ENCODE measurements at places on chromosomes 3 and 15.

- no peak for DNase-seq
Observed at GRCh38 chr3:148197061-148197460, 500.6 kb upstream of the AGTR1 start.

- peak; percentile 48 for DNase-seq
Observed at GRCh38 chr3:48219543-48219942, 3.8 kb upstream of the CAMP start.

GRCh38 chr15:39869858-39870515 is 50.1 kb downstream of the GPR176 start:
- no peak for DNase-seq

DNA sequence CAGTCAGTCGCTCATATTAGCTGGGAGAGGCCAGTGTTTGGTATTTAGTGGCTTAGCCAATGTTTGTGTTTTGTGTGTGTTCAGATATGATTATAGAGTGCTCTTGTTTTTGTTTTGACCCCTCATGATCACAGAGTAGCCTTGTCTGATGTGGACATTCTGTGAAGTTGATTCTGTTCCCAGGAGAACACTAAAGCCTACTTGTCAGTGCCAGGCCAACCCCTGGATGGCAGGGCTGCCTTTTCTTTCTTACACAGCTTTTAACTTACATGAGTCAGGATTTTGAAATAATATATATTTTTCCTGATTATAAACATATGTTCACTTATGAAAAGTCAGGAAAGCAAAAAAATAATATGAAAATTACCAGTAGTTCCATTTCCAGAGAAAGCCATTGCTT is 11.9 kb downstream of the CFAP161 start:
- no peak for DNase-seq

- DNase-seq: no peak
Observed at GRCh38 chr15:63339836-63340235, 41.8 kb downstream of the CA12 start.

- no peak for DNase-seq
Observed at GRCh38 chr3:61685755-61686154, 124.4 kb downstream of the PTPRG start.

DNA sequence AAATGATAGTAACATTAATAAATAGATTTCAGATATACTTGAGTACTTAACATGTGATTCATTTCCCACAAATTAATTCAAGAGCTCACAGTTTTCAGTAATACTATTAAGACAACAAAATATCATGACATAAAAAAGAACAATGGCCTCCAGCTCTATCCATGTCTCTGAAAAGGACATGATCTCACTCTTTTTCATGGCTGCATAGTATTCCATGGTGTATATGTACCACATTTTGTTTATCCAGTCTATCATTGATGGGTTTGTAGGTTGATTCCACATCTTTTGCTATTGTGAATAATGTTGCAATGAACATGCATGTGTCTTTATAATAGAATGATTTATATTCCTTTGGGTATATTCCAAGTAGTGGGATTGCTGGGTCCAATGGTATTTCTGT is 1012.8 kb upstream of the ALCAM start:
- DNase-seq: no peak

- DNase-seq: no peak
Observed at GRCh38 chr3:15815696-15816095, 17.9 kb upstream of the ANKRD28 start.

GRCh38 chr15:60772395-60773120 is 293.6 kb upstream of the ICE2 start:
- DNase-seq: no peak

GRCh38 chr3:95356764-95357501 is 1294.1 kb downstream of the NSUN3 start:
- DNase-seq: no peak

- DNase-seq: no peak
Observed at GRCh38 chr3:29486096-29486495, 205.2 kb downstream of the RBMS3 start.

DNA sequence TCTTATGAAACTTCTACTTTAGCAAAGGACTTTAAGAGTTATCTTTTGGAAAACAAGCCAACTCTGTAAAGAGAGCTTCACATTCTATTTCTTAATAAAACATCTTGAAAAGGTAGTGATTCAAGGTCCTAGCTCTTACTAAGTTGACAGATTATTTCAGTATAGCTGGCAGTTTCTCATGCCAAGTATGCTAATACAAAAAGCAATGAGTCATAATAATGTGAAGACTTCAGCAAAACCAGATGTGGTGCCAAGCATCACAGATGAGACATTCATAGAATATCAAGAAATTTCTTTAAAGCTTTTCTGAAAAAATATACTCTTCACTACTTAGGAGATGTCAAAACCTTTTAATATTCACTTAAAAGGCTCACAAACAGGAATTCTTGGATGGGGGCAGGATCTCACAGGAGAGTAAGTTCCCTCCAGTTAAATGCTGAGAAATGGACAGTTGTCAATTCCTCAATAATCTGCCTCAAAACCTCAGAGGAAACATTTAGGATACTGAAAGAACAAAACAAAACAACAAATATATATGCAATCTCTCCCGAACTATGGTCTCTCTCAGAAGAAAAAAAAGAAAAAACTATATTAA is 45.6 kb downstream of the DCBLD2 start:
- DNase-seq: no peak

GRCh38 chr15:33242669-33243191 is 48.2 kb upstream of the FMN1 start:
- no peak for DNase-seq

- DNase-seq: no peak
Observed at GRCh38 chr15:91780387-91780786, 73.1 kb upstream of the SLCO3A1 start.

DNA sequence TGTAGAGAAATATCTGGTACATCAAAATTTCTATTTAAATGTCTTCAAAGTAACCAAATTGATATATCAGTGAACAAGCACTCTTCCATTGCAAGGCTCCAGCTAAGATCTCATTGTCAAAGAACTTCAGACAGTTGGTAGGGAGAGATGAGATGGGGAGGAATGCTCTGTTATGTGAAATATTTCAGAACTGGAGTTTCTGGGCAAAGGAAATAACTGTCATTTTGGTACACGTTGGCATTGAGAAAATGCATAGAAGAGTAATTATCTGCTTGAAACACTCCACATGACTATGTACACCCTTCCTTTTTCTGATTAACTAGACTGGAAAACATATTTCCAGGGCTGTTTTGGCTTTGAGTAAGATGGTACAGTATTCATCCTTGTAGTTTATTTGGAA is 297.5 kb upstream of the RASGRP1 start:
- no peak for DNase-seq

DNA sequence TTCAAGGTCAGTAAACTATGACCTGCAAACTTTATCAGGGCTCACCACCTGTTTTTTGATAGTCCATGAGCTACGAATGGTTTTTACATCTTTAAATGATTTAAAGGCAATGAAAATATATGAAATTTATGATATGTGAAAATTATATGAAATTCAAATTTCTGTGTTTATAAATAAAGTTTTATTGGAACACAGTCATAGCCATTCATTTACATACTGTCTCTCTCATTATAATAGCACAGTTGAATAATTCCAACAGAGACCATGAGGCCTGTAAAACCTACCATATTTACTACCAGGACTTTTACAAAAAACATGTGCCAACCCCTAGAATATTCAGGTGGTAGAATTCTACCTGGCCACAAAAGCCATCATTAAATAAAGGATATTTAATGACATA is 64.0 kb upstream of the XXYLT1 start:
- no peak for DNase-seq

DNA sequence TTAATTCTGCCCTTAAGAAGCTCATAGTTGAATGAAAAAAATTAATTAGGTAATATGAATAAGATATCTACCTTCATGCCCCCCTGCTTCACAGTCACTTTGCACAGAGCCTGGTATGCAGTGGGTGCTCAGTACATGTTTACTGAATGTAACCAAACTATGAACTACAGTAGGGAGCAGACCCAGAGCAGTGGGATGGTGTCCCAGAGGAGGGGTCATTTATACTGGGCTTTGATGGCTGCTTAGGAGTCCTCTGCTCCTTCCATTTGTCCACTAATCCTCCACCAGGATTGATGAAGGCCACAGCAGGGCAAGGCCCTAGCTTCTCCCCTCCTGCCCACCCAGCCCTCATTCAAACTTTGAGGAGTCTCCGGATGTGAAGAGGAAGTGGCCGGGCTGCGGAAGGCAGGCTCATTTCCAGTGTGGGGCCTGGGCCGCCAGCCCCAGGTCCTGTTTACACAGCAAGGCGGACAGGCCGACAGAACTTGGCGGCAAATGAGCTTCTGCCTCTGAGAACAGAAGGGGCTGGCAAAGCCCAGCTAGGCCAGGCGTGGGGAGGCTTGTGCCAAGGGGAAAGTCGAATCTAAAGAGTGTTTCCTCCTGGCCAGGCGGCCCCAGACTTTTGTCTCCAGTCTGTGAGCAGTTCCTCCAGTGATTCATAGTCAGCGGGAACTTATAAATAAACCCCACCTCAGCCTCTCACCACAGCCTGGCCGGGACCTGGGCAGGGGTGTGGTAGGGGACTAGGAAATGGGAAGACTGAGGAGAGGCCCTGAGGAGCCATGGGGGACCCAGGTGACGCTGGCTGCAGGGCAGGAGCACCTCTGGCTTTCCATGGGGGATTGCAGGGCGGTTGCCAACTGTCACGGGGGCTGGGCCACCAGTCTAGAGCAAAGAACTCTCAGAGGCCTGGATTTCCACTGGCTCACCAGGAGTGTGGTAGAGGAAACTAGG is 51.6 kb upstream of the LCTL start:
- DNase-seq: peak; percentile 21

DNA sequence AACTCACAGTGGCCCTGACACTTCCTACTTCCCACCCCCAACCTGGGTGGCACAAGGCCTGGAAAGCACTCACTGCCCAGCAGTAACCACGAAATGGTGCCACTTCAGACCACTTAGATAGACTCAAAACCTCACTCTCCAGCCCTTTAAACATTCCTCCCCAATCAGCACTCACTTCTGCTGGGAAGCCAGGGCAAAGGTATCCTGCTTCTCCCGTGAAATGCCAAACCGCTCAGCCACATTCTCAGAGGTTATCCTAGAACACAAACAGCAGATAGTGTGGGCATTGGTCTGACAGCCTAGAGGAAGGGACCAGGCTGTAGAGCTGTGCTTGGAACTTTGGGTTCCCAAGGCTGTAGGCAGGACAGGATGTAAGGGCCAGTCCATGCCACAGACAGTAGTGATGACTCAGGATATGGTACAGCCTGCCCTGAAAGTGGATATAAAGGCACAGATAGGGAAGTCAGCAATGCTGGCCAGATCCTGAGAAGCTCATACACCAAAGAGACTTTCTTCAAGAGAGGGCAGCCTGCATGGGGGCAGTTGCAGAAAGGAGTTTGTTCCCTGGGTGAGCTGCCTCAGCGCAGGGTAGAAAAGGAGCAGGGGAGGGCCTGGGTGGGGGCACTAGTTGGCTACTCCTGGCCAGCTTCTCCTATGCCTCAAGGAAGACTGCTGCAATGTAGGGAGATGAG is 9.2 kb downstream of the ACAA1 start:
- no peak for DNase-seq

- no peak for DNase-seq
Observed at GRCh38 chr3:73623346-73623745, 1.4 kb downstream of the PDZRN3 start.

GRCh38 chr3:120460862-120461261 is 10.1 kb upstream of the FSTL1 start:
- DNase-seq: no peak

- DNase-seq: no peak
Observed at GRCh38 chr3:41652506-41652905, 309.4 kb downstream of the ULK4 start.

GRCh38 chr3:129418041-129418973 is 10.1 kb downstream of the EFCAB12 start:
- DNase-seq: no peak

- no peak for DNase-seq
Observed at GRCh38 chr3:143496191-143496590, 352.1 kb downstream of the SLC9A9 start.

DNA sequence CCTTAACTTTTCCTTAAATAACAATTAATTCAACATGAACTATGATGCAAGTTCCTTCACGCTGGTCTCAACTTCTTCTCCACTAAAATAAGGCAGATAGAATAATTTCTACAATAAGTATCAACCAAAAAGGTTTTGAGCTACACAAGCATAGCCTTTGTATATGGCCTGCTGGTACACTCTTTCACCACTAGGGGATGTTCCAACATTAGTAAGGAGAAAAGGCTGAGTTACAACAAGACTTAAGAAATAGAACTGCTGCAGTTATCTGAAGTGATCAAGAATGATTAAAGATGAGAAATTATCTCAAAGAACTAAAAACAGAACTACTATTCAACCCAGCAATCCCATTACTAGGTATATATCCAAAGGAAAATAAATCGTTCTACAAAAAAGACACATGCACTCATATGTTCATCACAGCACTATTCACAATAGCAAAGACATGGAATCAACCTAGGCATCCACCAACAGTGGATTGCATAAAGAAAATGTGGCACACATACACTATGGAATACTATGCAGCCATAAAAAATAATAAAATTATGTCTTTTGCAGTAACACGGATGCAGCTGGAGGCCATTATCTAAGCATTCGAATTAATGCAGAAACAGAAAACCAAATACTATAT is 14.4 kb downstream of the ATP13A3 start:
- no peak for DNase-seq

DNA sequence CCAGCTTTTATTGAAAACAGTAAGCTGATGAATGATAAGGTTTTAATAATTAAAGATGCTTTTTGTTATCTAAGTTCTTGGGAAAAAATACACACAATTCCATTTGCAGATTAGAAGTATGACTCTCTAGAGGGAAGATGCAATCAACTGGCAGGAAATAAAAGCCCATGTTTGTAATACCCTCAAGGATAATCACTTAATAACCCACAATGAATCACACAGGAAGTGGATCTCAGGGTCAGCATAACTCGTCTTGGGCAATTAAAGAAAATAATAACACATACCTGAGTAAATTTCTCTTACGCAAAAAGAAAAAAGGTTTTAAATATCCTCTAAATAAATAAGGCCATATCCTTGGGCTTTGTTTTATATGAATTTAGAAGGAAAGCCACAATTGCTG is 9.4 kb upstream of the EID1 start:
- DNase-seq: no peak

DNA sequence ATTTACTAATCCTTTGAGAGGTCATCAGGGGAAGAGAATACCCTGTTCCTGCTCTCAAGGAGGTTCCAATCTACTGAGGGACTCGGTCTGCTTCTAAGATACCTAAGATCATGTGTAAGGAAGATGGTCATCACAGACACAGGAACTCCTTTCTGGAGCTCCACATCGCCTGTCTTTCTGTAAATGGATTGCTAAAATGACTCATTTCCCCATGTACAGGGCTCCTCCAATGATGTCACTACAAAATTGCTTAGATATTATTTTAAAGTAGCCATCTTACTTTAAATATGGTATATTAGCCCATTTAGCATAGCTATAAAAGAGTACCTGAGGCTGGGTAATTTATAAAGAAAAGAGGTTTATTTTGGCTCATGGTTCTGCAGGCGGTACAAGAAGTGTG is 206.1 kb upstream of the PROK2 start:
- no peak for DNase-seq

DNA sequence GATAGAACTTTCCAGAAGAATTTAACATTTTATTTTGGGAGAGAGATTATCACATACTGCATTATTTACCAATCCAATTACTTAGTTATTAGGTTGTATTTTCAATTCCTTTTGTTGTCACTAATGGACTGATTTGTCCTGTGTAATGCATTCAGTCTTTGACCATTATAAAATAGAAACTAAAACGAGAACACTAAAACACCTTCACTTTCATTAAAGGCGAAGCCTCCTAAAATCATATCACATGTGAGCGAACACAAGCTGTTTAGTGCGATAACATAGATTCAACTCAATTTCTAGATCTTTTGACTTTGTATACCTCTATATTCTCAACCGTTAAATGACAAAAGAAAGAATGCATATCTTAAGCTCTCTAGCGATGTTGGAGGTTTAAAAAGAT is 253.4 kb downstream of the VGLL3 start:
- no peak for DNase-seq
